ENCODE measurements at places on chromosomes 13 and 19. TPM values are rescaled to one million over a fixed set of nuclear protein-coding genes. Genes with fewer than 3 reads are reported as not detected.
A peak's percentile ranks its signal among the peaks of the same experiment; 100 is the strongest.

- H3K36me3 ChIP-seq: no peaks in the 10 kb centered on the region
- DNase-seq: no peak
- H3K4me3 ChIP-seq: no peak overlapping the region
These were observed 78.2 kb downstream of the FNDC3A start for GRCh38 chr13:49053906-49054305.

DNA sequence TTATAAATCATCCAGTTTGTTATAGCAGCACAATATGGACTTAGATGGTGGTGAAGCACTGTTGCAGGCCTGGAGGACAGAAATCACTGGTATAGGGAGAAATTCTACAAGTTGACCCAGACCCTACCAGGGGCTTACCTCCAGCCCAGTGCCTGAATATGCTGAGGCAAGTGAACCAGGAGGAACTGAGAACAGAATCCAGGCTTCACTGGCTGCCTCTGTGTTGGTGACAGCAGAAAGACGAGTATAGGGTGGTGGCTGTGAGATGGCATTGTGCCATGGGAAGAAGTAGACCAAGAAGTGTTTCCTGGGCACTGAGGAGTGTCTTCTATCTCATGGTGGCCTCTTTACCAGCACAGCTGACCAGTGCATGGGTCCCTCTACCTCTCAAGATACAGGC is 15.9 kb upstream of the EID2 start:
- H3K36me3 ChIP-seq: no peaks in the 10 kb centered on the region
- H3K27ac ChIP-seq: no peak overlapping the region
- no peak overlapping the region for H3K4me3 ChIP-seq
- H3K4me1 ChIP-seq: peaks cover 7% of the 10 kb centered on the region
- no peak for DNase-seq

DNA sequence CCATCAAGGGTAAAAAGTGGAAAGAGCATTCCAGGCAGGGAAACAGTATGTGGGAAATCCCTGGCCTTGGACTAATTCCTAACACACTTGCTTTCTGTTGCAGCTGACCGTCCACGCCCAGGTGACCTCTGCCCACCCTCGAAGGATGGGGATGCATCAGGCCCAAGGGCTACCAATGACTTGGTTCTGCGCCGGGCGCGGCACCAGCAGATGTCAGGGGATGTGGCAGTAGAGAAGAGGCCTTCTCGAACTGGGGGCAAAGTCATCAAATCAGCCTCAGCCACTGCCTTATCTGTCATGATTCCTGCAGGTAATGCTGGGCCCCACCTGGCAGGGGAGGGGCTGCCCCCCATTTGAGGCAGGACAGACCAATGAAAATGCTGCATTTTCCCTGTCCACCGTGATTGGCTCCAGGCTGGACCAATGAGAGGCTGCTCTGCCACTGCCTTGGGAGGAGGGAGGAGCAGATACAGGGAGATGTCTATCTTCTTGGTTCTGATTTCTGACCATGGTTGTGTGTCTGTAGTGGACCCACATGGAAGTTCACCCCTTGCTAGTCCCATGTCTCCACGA is 12.6 kb downstream of the DNASE2 start:
- no peaks in the 10 kb centered on the region for H3K36me3 ChIP-seq
- no peak overlapping the region for H3K27ac ChIP-seq
- DNase-seq: no peak

DNA sequence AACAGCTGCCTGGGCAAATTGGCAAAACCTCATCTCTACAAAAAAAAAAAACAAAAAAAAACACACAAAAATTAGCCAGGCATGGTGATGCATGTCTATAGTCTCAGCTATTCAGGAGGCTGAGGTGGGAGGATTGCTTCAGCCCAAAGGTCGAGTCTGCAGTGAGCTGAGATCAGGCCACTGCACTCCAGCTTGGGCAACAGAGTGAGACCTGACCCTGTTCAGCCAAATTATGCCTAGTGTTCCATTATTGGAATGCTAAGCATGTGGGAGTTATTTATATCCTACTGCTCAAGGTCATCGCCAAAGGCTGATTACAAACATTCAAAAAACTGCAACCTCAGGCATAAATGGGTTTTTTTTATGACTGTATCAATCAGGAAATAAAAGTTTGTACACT is 1251.0 kb upstream of the PCDH9 start:
- H3K27me3 ChIP-seq: no peaks in the 10 kb centered on the region
- no peak for DNase-seq
- H3K36me3 ChIP-seq: no peaks in the 10 kb centered on the region
- no peak overlapping the region for H3K4me3 ChIP-seq
- H3K27ac ChIP-seq: no peak overlapping the region
- H3K4me1 ChIP-seq: no peaks in the 10 kb centered on the region

DNA sequence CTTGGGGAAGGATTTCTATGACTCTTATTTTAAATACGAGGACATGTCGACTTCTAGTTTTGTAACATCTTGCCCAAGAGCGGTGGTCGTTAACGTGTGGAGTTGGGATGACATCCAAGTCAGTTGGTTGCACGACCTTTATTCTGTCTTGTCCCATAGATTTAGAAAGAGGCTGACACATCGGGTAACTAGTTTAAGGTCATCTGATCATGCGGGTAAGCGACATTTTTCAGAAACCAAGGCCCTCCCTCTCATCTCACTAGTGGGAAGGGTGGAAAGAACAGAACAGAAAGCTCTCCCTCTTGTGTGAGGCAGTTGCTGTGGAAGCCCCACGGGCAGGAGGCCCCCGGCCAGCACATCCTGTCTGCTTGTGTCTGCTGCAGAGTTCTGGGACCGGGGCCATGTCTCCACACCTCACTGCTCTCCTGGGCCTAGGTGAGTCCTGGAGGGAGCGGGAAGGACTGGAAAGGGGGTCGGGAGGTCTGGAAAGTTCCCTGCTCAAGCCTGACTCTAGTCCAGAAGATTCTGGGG is at the start of gene LAIR2:
TSS of gene LAIR2 (plus strand) at position 314 of the 531 bp plus-strand sequence. CDS start at position 402, 88 bp downstream.
- H3K36me3 ChIP-seq: no peaks in the 10 kb centered on the region
- no peaks in the 10 kb centered on the region for H3K27me3 ChIP-seq
- no peak for DNase-seq
- H3K4me3 ChIP-seq: no peak within 1 kb of the TSS
- H3K4me1 ChIP-seq: no peaks in the 10 kb centered on the region

DNA sequence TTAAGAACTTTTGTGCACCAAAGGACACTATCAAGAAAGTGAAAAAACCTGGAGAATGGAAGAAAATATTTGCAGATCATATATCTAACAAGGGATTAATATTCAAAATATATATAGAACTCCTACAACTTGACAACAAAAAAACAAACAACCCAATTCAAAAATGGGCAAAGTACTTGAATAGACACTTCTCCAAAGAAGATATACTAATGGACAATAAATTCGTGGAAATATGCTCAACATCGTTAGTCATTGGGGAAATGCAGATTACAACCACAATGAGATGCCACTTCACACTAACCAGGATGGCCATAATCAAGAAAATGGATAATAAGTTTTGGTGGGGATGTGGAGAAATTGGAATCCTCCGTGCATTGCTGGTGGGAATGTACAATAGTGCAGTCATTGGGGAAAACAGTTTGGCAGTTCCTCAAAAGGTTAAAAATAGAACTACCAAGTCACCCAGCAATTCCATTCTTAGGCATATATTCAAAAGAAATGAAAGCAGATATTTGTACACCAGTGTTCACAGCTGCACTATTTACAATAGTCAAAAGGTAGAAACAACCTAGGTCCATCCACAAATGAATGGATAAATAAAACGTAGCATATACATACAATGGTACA is 2.2 kb upstream of the LSR start:
- H3K36me3 ChIP-seq: no peaks in the 10 kb centered on the region
- peaks cover 5% of the 10 kb centered on the region for H3K4me1 ChIP-seq
- H3K27me3 ChIP-seq: peaks cover 87% of the 10 kb centered on the region
- H3K27ac ChIP-seq: no peak overlapping the region
- DNase-seq: no peak

Gene SBSN
- polyA plus RNA-seq: 0.09 TPM

GRCh38 chr13:85236413-85236812 is 562.8 kb downstream of the SLITRK6 start:
- no peaks in the 10 kb centered on the region for H3K36me3 ChIP-seq
- H3K27me3 ChIP-seq: no peaks in the 10 kb centered on the region

Gene ZNF776
- polyA plus RNA-seq: 4.4 TPM

- H3K4me1 ChIP-seq: peaks cover 21% of the 10 kb centered on the region
- H3K27ac ChIP-seq: peak overlapping the region; percentile 53
- H3K36me3 ChIP-seq: no peaks in the 10 kb centered on the region
- peak; percentile 91 for DNase-seq
- H3K4me3 ChIP-seq: peak overlapping the region; percentile 56
These were observed 40.3 kb downstream of the ANKRD10 start for GRCh38 chr13:110874508-110874960.

Gene SIGLEC14
- 0.07 TPM for polyA plus RNA-seq

Gene TJP3
- 0.32 TPM for polyA plus RNA-seq
